ENCODE measurements at places on chromosomes 16 and 17.
A peak's percentile ranks its signal among the peaks of the same experiment; 100 is the strongest.

DNA sequence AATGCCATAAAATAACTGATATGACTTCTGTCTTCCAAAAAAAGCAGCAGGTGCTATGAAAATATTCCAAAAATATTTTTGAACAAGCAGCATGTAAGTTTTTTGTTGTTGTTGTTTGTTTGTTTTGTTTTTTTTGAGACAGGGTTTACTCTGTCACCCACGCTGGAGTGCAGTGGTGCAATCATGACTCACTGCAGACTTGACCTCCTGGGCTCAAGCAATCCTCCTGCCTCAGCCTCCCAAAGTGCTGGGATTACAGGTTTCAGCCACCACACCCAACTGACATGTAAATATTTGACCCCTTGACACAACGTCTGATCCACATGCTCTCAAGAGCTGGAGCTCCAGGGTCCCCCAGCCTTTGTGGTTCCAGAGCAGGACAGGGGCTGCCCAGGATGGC is 98.4 kb downstream of the LITAF start:
- no peak for DNase-seq

DNA sequence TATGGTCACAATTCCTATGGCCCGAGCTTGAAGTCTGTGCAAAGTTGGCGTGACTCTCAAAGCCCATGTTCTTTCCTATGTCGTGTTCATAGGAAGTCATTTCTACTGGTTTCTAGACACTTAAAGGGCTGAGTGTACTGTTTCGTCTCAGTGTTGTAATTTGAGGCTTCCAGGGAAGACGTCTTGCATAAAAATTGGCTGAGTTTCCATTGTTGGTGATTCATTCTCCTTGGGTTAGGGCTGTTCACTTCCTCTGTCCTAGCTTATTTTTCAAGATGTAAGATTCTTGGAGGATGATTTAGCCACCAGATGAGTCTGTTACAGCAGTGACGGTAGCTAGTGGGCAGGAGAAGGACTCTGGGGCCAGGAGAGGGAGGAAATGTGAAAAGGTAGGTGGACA is 43.1 kb downstream of the PIK3R5 start:
- DNase-seq = no peak

DNA sequence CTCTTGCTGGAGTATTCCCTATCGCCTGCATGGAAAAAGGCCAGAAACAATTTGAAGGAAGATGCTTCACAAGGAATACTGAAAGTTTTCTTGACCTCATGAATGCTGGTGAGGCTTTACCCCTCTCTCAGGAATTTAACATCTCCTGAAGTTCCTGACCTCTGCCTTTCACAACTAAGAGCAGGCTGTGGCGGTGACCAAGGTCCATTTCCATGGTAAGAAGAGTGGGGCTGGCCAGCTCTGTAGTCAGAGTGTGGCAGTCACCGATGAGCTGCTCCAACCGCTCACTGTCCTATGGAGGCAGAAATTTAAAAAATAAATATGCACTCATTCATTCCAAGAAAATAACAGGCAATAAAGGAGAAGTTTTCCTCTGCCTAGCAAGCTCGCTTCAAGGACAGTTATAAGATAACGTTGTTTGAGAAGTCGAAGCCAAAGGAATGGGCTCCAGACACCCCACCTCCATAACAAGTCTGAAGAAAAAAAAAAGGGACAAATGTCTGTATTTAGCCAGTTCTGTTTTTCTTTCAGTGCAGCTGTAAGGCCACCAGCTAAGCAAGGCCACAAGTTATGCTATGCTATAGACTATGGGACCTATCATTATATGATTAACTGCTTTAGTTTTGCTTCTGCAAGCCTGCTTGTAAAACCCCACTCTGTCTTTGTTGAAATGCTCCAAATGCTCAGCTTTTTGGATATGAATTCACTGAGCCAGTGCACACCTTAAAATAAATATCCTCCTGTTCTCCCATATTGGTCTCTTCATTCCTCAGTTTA is 6.0 kb upstream of the CCL4L2 start:
- DNase-seq = no peak

DNA sequence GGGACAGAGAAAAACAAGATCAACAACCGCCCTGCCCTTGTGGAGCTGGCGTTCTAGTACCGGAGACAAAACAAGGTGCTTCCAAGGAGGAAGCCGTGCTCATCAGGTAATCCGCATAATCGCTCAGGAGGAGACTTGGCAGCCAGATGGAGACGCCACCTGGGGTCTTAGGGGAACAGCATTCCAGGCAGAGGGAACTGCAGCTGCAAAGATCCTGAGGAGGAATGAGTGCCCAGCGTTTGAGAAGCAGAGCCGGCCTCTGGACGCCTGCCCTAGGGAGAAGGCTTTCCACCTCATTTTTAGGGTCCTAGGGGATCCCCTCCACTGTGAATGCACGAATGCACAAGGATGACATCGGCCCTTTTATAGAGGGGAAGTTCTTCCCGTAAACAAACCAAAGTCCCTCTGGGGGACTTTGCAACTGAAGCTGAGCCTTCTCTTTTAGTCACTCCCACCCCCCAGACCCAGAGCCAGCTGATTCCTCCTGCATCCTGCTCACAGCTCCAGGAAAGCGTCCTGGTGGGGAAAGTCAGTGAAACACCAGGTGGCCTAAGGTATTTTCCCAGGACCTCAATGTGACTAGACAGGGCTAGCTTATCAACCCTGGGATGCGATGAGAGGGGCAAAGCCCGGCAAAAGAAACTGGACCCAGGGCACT is 13.2 kb upstream of the MPRIP start:
- no peak for DNase-seq

GRCh38 chr17:15023589-15024336 is 241.4 kb downstream of the PMP22 start:
- no peak for DNase-seq

DNA sequence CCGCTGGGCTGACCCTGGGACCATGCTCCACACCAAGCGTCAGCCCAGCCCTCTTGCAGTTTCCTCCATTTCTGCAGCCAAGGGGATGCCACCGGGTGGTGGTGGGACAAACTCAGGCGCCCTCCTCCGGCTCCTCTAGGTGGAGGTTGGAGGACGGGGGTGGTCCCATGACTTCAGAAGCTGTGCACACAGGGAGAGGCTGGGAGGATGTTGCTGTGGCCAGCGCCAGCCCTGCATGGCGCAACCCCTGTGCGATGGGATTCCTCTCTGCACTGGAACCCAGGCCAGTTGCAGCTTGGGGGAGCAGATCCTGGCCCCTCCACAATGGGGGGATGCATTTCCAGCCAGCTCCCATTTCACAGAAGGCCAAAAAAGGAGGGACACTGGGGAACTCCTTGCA is 246.5 kb downstream of the C16orf95 start:
- DNase-seq = no peak

DNA sequence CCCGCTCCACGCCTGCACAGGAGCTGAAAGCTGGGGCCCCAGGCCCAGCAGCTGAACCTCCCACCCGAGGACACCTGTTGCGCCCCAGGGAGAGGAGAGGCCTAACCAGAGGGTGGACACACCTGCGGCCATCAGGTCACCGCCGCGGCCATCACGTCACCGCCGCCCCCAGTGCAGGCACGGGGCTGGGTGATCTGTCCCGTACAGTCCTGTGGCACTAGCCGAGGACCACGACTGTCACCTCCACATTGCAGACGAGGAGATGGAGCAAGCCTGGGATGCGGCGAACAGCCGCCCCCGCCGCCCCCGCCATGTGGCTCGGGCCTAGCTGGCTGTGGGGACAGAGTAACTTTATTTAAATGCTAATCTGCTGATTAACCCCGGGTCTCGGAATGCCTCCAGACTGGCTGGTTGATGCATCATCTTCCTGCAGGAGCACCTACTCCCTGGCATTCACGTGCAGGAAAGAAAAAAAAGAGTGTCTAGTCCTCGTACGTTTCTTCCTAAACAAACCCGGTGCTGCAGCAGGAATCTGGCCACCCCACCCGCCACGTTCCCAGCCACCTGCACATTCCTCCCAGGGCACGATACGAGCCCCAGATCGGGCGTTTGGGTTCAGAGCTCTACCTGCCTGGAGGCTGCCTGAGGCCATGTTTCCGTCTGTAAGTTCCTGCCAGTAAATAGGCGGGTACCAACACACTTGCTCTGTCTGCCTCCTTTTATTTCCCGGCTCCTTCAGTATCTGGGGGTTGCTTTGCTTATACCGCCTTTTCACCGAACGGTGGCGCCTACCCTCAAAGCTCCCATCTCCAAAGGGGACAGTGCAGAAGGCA is 29.9 kb downstream of the PIEZO1 start:
- peak; percentile 25 for DNase-seq

GRCh38 chr16:11721781-11722467 is 20.7 kb downstream of the TXNDC11 start:
- DNase-seq = no peak
